K562 (cell line): ENCODE measurements at places on chromosomes 4 and X.

- no peak for DNase-seq
Measured at GRCh38 chrX:39848900-39849299, 248.9 kb downstream of the BCOR start.

DNA sequence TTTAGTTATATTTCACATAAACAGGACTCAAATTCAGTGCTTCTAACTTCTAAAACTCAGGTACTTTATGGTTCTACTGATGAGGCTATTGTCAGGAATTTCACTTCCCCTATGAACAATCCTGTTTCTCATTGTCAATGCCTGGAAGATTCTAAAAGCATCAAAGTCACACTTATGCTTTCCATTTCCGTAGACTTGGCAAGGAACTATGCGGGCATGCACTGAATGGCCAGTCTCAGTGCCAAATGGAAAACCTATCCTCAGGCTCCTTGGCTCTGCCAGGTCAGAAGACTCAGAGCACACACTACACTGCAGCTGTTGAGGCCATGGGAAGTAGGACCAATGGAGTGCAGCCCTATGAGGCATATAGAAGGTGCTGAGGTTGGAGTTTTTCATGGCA is 97.0 kb upstream of the PTPN13 start:
- no peak for DNase-seq

DNA sequence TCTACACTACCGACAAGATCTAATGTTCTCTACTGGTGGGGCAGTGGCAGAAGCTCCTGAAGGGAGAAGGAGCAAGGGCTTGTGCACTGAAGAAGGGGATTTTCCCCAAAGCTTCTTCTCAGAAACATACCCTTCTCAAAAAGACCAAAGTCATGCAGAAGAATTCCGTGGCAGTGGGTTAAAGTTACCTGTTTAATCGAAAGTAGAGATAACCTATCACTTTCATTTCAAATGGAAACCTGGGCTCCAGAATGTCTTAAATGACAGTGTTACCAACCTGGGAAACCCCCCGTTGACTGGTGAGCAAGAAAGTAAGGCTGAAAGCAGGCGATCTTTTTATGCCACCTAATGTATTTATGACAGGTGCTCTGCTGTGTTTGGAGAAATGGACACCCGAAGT is 92.5 kb upstream of the TEX13D start:
- no peak for DNase-seq

- DNase-seq = peak; percentile 5
Measured at GRCh38 chrX:126770179-126770578, 49.4 kb upstream of the PRR32 start.

DNA sequence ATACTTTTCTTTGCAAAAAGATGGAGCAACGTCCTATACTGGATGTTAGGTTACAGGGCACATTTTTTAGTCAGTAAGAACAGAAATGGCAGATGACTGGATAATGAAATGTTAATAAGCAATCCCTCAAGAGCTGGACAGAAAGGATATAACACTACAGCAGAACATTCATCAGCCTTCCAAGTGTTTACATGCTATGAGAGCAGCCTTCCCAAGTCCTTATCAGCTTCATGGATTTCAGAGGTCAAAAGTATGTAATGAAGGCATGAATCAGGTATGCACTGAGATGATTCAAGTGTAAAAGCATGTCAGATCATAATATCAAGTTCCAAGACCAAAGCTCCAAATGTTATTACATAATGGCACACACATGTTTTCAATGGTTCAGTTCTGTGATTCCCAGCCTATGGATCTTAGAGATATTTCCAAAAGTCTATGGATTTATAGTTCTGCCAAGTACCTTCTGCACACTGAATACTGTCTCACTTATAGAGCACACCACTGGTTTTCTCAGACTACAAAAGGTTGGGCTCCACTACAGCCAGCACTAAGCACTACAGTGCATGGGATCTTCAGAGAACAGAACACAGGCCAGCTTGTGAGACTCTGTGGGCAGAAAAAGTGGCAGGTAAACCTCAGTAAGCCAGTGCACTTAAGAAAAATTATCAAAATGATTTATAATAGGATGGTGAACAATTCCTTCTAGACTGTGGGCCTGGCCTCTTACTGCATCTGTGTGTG is 49.2 kb downstream of the GPC4 start:
- DNase-seq = no peak

DNA sequence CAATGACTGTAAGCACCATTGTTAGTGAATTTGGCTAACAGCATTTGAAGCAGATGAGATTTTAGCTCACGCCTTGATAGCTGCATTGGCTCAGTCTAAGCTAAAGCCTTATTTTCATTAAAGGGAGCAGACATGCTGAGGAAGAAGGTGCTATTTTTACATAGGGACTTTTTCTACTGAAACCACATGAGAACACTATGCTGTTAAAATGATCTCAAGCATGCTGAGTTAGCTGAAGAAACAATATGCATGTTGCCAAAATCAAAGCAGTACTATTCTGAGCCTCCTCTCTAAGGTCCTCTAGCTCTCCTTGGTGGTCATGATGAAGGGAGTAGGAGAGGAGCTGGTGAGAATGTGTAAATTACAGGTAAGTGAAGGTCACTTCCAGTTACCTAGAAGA is 134.4 kb upstream of the JADE1 start:
- DNase-seq = no peak

GRCh38 chr4:151195801-151196200 is 81.2 kb upstream of the PRSS48 start:
- no peak for DNase-seq

DNA sequence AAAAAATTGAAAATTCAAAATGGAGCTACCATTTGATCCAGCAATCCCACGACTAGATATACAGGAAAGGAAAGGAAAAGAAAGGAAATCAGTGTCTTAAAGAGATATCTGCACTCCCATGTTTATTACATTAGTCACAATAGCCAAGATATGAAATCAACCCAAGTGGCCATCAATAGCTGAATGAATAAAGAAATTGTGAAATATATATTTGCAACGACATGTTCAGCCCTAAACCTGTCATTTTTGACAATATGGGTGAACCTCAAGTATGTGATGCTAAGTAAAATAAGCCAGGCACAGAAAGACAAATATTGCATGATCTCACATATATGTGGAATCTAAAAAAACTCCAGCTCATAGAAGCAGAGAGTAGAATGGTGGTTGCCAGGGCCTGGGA is 155.1 kb downstream of the ANXA5 start:
- DNase-seq = no peak

DNA sequence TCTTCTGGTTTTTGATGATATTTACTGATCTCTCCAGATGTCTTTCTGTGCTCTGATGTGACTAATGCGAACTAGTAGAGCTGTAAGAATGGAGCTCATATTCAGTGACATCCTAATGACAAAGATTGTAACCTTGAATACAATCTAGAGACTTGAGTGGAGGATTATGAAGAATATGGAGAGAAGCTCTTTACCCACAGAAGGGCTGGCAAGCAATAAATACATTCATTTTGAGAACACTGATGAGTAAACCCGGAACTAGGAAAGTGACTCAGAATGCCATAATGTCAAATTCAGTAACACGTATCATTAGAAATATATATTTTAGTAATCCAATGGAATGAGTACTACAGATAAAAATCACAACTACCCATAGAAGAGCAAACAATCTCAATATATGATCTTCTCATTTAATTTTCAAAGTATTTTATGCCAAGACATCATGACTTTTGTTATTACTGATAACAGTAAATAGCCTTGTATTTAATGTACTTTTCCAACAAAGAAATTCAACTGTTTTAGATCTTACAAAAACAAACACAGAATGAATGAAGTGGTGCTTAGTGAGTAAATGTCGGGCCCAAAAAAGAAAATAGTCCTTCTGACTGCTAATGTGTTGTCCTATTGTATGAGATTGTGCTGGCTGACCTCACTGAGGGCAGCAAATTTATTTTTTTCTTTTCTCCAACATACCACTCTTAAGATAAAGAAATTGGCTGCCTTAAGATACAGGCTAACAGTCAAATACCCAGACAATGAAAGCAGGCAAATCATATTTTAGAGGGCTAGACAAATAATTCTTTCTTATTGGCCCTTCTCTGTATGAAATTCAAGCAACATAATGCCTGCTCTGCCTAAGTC is 49.2 kb upstream of the HDAC8 start:
- DNase-seq = no peak

DNA sequence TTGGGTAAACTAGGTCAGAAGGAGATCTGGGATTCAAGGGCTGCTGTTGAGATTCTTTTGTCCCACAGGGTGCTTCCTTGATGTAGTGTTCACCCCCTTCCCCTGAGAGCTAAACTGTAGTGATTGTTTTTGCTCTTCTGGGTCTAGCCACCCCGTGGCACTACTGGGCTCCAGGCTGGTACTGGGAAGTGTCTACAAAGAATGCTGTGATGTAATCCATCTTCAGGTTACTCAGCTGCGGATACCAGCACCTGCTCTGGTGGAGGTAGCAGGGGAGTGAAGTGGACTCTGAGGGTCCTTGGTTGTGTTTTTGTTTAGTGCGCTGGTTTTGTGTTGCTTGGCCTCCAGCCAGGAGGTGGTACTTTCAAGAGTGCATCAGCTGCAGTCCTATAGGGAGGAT is 365.5 kb downstream of the ZNF674 start:
- no peak for DNase-seq

- peak; percentile 86 for DNase-seq
Measured at GRCh38 chr4:74444891-74445642, at the start of gene AREG. AREG (plus strand) TSS chr4:74445136; CDS start chr4:74445346, 210 bp downstream.

- DNase-seq = no peak
Measured at GRCh38 chr4:42965326-42965725, 72.8 kb downstream of the GRXCR1 start.

- DNase-seq = no peak
Measured at GRCh38 chr4:4780729-4781244, 78.7 kb upstream of the MSX1 start.

- DNase-seq = no peak
Measured at GRCh38 chrX:136046295-136047015, 61.2 kb downstream of the SLC9A6 start.

GRCh38 chr4:5467111-5467510 is 241.2 kb downstream of the EVC2 start:
- DNase-seq = no peak

- peak; percentile 59 for DNase-seq
Measured at GRCh38 chrX:65871671-65872311, 168.1 kb downstream of the VSIG4 start.

DNA sequence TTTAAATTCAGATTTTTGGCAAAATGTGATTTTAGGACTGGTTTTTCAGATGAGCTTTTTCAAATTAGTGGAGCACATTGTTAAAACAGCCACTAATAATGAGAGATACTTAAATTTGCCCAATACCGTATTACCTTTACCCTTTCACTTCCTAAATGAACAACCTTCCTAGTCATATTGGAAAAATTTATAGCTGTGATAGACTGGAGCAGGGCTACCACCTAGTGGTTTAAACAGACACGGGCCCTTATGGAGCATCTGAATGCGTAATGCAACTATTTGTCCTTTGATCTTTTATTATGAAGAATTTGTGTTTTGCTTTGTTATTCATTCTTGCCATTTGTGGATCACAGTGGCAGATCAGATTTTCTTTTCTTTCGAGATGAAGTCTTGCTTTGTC is 72.7 kb downstream of the KDM6A start:
- peak; percentile 9 for DNase-seq

DNA sequence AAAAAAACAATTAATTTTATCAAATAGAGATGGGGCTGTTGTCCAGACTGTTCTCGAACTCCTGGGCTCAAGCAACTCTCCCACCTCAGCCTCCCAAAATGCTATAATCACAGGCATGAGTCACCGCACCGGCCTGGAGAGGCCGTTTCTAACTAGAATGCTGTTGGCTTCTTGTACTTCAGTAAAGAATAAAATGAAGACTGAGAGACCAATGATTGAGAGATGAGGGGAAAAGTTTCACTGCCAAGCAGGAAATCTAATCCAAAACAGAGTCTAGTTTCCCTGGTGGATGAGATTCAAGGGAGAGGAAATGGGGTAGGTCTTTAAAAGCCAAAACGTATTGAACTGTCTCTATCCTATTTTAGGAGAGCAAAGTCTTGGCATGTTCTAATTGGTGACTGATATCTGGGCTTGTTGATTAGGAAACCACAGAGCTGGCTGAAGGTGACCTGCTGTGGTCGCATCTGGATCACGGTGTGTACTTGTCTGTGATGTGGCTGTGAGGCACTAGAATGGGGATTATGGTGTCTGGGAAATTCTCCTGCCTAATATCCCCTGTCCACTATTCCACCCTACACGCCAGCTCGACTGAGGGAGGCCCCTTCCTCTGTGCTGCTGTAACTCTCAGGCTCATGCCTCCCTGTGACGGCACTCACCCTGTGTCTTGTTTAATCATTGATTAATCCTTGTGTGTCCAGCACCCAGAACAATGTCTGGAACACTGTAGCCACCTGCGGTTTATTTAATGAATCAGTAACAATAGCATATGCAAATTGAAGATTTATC is 15.0 kb upstream of the TRIM2 start:
- no peak for DNase-seq

- peak; percentile 69 for DNase-seq
Measured at GRCh38 chr4:57190601-57191481, 80.7 kb upstream of the IGFBP7 start.

DNA sequence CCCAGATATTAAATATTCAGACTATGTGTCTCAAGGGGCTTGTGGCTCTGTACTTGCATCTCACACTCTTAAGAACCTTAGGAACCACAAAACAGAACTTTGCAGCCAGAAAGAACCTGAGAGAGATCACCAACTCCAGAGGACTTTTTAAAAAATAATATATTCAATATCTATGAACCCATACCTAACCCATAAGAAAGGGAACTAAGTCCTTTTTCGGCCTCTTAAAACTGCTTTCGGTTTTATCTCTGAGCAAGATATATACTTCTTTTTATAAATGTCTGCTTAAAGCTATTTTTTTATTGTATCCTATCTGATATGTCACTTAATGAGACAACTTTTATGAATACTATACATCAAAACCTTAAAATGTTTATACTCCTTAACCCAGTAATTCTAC is 10.9 kb downstream of the SMARCA1 start:
- no peak for DNase-seq

- DNase-seq = no peak
Measured at GRCh38 chrX:133413218-133413925, 1.9 kb downstream of the GPC4 start.
